NCI-H510A (cell line): ENCODE measurements at places on chromosomes 5 and 9.

DNA sequence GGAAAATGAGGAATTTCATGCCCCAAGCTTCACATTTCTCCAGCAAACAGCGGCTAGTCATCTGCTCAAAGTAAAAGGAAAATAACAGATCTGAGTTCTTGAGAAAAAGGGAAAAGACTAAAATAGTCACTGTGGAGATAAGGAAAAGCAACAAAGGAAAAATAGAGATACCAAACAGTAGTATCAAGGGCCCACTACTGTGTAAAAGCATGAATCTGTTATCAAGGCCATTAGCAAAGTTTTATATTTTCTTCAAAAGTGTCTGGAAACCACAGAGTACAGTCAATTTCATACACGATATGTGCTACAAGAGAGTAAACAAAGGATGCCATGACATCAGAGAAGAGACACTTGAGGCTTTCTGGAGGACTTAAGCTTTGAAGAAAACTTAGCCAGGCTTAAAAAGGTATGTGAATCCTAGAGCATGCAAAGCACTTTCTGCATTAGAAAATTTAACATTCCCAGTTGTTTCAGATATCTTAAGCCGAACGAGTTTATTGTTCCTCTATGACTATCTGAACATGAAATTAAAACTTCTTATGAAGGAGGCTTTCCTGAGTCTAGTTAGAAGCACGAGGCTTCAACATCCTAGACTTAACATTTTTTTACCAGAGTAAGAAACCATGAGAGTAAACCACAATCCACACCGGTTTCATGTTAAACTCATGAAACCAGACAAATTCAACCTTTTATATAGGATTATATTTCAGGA is 1.2 kb downstream of the TTC33 start:
- DNase-seq = no peak

DNA sequence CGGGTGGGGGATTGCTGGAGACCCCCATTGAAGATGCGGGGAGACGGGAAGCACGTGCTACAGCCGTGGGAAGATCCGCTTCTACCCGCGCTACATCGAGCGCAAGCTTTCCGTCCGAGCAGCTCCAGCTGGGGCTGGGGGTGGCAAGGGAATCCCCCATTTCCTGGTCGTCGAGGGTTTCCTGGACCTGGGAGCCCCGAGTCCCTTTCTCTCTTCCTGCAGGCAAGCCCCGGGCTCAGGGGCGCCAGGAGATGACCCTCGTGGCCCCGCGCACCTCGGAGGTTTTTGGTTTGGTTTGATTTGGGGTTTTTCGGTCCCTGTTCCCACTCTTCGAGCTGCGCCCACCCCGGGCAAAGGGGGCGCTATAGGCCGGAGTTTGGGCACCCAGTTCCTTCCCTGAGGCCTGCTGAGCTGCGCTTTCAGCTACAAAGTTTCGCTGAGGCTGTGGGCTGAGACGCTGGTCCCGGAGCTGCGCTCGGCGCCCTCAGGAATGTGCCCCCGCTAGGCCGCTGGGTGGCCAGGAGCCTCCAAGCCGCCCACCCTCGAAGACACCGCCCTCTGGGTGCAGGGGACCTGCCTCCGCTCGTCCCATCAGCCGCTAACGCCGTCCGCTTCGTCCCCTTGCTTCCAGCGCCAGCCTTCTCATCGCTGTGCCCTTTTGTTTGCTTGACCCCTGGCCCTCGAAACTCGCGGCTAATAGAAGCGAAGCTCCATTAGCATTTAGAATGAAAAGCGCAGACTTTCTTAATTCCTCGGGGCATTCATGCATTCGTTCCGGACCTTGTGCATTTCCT is 2.9 kb downstream of the NR4A3 start:
- no peak for DNase-seq

DNA sequence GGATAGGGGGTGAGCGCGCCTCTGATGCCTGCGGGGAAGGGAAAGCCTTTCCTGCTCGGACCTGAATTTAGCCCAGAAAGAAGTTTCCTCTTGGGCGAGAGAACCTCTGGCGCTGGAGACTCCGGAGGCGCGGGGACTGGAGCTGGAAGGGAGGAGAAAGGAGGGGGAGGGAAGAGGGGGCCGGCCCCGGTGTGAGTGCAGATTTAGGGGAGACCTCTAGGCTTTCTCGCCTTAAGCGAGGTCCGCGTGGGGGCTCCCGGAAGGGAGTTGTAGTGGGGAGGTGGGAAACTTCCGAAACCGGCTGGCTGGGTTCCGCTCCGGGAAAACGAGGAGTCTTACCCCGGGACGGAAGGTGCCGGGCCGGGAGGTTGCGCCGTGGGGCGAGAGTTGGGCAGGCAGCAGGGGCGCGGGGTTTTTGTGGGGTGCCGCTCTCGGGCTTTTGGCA is 1.3 kb downstream of the PCSK5 start:
- DNase-seq = no peak

DNA sequence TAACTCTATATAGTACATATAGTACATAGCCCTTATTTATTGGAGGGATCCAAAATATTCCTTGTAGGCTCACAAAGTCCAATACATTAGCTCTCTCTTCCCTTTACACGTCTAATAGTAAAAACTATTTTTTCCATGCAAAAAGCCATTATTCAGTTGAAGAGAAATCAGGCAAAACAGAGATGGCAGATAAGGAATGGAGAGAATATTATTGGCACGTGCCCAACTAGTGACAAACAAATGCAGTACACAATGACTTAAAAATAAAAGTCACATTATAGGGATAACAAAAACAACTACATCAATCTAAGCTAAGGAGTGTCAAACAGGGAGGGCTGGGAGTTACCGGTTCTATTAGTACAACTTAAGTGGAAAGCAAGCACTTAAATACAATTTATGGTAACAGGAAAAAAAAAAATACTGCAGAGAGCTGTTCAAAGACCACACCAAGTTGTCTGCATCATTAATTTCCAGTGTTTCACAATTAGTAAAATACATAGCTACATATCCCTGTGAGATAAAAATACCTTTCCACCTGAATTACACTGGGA is 4.1 kb upstream of the SCAI start:
- DNase-seq = no peak

DNA sequence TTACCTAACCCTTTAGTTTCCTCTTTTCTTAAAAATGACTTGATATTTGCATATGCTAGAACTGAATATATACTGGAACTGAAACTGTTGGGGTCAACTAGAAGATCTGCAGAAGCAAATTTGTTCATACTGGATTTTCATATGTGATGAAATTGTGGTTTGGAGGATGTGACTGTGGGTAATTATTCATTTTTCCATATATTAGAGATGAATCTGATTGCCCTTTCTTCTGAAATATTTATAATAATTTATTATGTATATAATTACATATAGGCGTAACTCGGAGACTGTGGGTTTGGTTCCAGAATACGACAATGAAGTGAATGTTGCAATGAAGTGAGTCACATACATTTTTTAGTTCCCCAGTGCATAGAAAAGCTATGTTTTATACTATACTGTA is 149.1 kb downstream of the ATP10B start:
- DNase-seq = no peak

GRCh38 chr5:45399041-45399440 is 297.1 kb downstream of the HCN1 start:
- DNase-seq = no peak

DNA sequence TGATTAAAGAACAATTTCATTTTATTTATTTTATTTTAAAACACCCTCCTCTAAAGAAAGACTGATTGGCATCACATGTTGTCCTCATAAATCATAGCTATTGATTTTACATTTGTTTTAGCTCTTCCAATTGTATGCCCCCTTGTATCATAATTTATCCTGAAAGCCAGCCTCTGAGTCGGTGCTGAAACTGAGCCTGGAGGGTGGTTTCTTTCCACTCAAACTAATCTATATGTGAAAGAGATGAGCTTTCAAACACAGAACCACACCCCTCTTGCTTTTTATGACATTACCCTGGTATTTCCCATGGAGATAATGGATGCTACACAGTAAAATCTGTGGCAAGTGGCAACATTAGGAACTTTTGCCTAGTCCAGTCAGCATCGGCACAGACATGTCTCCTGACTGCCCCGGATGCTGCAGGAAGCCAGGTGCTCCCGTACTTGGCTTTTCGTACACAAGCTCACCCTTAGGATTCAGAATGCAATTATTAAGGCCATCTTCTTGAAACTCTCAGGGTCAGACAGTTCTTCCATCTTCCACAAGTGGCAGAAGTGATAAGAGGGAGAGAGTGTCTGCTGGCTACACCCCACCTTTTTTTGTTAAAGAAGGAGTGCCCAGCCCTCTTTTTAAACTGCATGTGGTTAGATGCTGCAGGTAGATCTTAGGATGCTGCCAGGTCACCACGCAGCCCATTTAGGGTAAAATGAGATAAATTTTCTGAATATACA is 91.1 kb downstream of the SNCAIP start:
- DNase-seq = no peak

DNA sequence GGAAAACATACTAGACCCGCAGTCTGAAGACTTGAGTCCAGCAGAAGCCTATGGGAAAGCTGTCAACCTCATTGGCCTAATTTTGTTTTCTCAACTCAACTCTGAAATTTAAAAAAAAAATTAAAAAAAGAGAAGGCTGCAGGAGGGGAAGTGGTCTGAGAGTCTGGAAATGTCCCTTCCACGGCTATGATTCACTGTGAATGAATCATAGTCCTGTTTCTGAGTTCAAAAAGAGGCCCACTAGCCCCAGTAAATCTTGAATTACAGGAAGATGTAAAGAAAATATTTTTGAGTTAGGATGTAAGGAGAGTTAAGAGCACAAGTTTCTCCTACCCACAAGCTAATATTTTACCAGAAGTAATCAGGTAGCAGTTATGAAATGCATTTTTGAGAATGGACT is 565.5 kb upstream of the DMAC1 start:
- DNase-seq = no peak

- no peak for DNase-seq
These were observed 324.1 kb upstream of the TNC start for GRCh38 chr9:115442054-115442453.

DNA sequence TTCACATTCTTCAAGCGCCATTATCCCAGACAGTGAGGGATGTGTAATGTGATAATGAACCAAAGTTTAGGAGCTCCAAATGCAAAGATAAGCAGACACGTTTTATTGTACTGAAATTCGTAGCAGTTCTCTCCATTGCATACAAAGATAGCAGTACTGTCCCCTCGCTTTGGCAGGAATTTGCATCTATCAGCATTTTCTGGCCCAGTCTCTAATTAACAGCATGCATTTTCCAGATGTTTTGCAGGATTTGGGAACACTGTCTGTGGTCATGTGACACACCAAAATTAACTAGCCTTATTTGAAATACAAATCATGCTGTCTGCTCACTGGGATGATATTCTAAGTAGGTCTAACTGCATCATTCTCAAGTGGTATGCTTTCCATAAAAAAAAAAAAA is 235.9 kb upstream of the TRPM3 start:
- DNase-seq = no peak

- DNase-seq = no peak
These were observed 292.6 kb downstream of the MCTP1 start for GRCh38 chr5:94992325-94992724.

- no peak for DNase-seq
These were observed 5.6 kb downstream of the DRD1 start for GRCh38 chr5:175438234-175438857.

- no peak for DNase-seq
These were observed 136.2 kb downstream of the FANCC start for GRCh38 chr9:95181226-95181818.

DNA sequence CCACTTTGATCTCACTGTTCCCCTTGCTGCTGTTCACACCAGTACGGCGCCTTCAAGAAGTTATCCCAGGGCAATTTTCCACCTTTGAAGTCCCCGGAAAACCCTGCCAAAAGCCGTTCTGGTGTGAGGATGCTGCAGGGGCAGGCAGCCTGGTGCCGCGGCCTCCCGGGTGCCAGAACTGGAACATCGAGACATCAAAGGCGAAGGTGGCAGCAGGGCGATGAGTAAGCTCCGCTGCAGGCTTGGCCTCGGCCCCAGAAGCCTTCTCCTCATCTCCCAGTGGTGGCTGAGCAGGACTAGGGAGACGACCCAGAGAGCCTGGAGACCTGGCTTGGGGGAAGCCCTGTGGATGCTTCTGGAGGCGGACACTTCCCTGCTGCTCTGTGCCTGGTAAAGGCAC is 115.3 kb upstream of the MSX2 start:
- DNase-seq = no peak

DNA sequence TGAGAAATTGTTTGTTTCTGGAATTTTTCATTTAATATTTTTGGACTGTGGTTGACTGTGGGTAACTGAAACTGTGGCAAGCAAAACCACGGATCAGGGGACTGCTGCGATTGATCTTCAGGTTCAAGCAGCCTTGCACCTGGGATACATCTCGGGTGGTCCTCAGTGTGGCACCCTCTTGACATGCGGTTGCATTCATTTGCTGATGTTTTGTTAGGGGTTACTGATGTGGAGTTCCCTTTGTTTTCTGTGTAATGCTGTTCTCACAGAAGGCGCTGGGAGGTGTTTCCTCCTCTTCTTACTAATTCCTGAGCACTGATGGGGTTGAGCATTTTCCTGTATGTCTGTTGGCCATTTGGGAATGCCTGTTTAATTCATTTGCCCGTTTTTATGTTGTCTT is 60.4 kb downstream of the EHMT1 start:
- DNase-seq = no peak

- no peak for DNase-seq
These were observed 539.8 kb downstream of the PRELID2 start for GRCh38 chr5:145295236-145295835.

DNA sequence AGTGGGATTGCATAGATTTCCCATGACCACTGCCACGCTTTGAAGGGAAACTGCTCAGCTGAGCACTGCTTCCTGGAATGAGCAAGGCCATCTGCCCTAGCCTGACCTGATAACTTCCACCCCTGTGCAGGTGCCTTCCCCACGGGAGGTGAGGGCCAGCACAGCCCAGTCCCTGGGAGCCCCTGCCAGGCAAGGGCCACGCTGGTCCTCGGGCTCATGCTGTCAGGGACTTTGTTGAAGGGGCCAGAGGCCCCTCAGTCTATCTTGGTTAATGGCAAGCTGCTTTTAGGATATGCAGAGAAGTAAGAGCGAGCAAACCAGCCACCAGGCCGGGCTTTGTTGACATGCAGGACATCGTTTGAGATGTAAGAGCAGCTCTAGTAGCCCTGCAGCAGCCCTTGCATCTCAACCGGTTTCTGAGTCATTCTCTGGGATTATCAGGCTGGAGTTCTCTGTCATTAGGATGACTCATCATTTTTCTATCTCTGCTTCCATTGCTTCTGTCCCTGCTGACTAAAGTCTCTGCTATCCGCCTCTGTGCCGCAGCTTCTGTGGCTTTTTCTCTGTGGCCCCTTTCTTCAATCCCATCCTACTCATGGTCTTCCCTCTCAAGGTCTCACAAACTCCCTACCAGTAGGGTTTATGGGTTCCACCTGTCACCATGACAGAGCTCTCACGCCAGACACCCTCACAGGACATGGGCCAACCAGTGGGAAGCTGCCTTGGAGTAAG is 30.6 kb upstream of the IQGAP2 start:
- DNase-seq = no peak

- DNase-seq = no peak
These were observed 622 bp upstream of the ISL1 start for GRCh38 chr5:51382521-51383130.

GRCh38 chr5:178131446-178131996 is 707 bp downstream of the RMND5B start:
- no peak for DNase-seq

- no peak for DNase-seq
These were observed 84.3 kb downstream of the RAI14 start for GRCh38 chr5:34740389-34740806.
